HS-5 (cell line): ENCODE measurements at places on chromosomes 16 and 17.

GRCh38 chr17:40536295-40537171 is 28.7 kb downstream of the CCR7 start:
- DNase-seq, result no peak

GRCh38 chr17:19770985-19771735 is 23.1 kb upstream of the ALDH3A1 start:
- DNase-seq, result no peak

- no peak for DNase-seq
Measured at GRCh38 chr17:58534331-58534730, 19.9 kb upstream of the MTMR4 start.

- DNase-seq, result no peak
Measured at GRCh38 chr17:1755252-1755826, 6.5 kb upstream of the SERPINF1 start.

GRCh38 chr16:88473666-88474534 is 20.8 kb downstream of the ZFPM1 start:
- DNase-seq, result peak; percentile 11

DNA sequence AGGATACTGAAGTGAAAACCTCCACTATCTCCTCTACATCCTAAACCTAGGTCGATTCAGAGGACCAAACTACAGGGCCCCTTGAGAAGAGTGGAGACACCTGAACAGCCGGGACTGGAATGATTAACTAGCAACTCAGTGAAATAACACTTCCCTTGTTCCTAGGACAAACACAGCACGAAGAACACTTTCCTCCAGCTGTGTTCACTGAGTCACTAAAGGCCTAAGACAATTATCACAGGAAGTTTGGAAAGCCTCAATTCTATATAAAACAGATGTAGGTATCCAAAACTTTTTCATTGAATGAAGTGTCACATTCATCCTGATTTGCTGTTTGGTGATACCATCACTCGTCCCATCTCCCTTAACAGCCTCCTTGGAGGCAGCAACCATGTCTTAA is 15.5 kb upstream of the CUEDC1 start:
- peak; percentile 65 for DNase-seq

DNA sequence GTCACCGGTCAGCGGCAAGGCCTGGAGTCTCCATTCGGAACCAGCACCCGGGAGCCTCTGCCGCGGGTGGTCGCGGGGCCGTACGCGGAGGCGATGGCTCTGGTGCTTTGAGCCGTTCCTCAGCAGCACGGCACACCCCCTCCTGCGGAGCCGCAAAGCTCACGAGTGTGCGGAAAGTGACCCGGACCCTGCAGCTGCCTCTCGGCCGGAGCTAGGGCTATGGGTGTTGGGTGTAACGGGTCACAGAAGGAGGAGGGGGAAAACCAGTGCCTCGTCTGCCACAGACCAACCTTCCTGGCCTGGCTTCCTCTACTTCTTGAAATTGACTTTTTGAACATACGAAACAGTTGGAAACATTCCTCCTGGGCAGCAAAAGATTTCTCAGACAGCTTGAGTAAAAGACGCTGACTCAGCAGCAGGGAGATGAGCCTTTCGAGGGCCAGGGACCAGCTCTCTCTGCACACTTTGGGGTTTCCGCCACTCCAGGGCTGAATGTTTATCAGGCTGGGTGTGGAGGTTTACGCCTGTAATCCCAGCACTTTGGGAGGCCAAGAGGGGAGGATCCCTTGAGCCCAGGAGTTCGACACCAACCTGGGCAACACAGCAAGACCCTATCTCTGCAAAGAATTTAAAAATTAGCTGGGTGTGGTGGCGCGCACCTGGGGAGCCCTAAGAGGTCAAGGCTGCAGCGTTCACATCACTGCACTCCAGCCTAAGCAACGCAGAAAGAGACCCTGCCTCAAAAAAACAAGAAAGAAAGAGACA is 26.4 kb upstream of the PITPNA start:
- DNase-seq, result no peak
